ENCODE measurements at places on chromosomes 5 and 9. TPM values are rescaled to one million over a fixed set of nuclear protein-coding genes. Genes with fewer than 3 reads are reported as not detected.
A peak's percentile ranks its signal among the peaks of the same experiment; 100 is the strongest.

DNA sequence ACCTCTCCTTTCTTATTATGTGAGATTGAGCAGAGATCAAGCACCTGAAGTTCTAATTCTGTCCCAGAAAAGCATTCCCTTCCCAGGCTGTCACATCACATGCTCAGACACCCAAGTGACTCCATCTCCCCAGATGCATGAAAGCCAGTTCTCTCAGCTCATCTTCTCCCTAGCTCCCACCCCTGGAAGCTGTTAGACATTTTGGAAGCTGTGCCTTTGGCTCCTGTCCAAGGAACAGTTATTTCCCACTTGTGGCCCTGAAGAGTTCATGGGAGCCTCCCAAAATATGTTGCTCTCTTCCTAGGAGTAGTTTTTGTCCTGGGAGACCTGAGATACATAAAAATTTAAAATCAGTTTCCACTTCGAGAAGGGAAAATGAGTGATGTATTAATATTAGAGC, 161.4 kb upstream of the GAS1 start:
- no peak for DNase-seq

DNA sequence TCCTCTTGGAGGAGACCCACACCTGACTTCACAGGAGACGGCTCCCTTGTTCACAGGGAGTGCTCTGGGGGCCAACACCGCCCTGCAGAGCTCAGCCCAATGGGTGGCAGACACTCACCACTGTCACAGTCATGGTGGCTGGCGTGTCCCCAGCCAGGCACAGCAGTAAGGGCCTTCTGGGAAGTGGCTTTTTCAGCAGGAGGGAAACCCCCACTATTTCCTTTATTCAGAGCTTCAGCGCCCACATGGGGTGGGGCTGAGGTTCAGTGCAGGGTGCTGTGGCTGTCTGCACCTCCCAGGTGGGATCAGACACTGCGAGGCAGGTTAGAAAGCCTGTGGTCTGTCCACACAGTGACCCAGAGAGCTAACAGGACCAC, 3.6 kb upstream of the SNAPC4 start:
- no peak for DNase-seq

The IFNK gene
- total RNA-seq, result not detected

- DNase-seq, result no peak
Measured at GRCh38 chr9:17484906-17485305, 94.0 kb upstream of the SH3GL2 start.

The PCDHB2 gene
- total RNA-seq, result 0.96 TPM

DNA sequence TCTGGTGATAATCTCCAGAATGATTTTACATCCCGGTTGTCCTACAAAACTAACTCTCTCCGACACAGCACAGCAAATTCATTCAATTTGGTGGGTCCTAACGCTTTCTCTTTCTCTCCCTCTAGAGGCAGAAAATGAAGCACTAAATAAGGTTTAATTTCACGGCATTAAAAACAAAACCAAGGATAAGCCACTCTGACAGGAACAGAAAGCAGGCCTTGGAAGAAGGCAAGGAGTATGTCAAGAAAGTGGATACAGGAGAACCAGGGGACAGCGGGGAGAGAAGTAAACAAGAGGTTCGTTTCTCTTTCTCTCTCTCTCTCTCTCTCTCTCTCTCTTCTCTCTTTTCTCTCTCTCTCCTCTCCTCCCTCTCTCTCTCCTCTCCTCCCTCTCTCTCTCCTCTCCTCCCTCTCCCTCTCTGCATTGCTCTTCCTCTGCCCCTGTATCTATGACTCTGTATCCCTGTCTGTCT, 49.8 kb downstream of the EBF1 start:
- peak; percentile 29 for DNase-seq

- no peak for DNase-seq
Measured at GRCh38 chr5:115639377-115639776, 13.5 kb upstream of the TMED7 start.

- peak; percentile 86 for DNase-seq
Measured at GRCh38 chr5:174799121-174799520, 74.7 kb downstream of the MSX2 start.

DNA sequence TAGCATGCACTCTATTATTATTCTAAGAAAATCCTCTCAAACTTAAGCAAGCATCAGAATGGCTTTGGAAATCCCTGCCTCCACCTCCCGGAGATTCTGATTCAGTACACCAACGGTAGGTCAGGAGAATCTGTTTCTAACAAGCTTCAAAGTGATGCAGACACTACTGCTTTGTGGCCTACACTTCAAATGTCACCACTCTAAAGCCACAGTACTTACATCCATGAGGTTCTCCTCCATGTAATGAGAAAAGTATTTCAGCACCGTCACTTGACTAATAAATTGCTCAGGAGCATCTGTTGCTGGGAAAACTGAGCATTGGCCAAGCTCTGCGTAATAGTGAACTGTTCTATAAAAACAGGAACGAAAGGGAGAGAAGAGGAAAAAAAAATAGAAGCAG, 4.8 kb downstream of the PLK2 start:
- DNase-seq, result no peak

The ANKRD34B gene
- not detected for total RNA-seq

The SPATA31C1 gene
- not detected for total RNA-seq

- DNase-seq, result no peak
Measured at GRCh38 chr5:139104577-139105276, 93.4 kb downstream of the SIL1 start.

DNA sequence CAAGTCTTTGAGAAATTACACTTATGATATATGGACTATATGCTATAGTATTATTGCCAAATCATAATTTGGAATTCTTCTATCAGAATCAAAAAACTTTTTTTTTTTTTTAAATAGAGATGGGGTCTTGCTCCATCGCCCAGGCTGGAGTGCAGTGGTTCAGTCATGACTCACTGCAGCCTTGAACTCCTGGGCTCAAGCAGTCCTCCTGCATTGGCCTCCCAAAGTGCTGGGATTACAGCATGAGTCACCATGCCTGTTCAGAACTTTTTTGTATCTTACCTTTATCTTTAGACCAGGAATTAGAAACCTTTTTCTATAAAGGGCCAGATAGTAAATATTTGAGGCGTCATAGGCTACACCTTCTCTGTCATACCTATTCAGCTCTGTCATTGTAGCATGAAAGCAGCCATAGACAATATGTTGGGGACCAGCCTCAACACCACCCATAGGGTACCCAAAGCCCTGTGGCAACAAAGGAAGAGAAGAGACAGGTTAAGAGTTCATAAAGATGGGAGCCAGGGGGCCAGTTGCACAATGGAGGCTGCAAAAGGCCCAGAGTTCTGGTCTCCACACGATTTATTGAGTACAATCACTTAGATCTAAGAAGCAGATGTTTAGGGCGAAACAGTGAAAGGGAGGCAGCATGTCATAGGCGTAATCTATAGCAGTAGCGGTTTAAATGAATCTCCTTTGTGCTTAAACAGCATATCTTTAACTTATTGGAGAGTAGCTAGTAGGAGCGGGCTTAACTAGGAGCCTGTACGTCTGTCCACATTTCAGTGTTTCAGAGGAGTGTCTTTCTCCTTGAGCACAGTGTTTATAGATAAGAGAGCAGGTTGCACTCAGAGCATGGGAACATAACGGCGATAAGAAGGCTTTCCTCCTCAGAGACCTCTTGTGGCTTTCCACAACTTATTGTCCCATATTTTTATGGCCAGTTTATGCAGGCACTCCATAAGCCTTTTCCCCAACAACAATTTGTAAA, 12.5 kb downstream of the ECM2 start:
- no peak for DNase-seq

The CXXC5 gene
- 39.8 TPM for total RNA-seq

The SYNPO gene
- total RNA-seq, result 1.4 TPM

The GABRA6 gene
- total RNA-seq, result not detected

DNA sequence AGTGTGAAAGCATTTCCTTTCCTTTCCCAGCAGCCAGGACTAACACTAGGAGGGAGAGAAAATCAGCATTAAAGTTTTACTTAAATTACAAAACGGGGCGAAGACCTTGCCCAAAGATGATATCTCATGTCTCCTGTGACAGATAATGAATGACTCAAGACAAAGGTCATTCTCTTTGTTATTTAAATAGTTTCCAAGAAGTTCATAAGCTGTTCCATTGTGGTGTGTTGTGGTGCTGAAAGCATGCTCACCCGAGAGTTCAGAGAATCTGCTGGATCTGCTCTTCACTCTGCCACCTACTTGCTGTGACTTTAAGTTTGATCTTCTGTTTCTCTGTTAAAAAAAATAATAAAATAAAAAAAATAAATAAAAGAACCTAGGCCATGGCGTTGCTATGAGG, 265.9 kb upstream of the NR4A3 start:
- DNase-seq, result no peak

The IER5L gene
- total RNA-seq, result 21.2 TPM

- peak; percentile 54 for DNase-seq
Measured at GRCh38 chr9:77751341-77752091, 103.4 kb upstream of the GNA14 start.

- DNase-seq, result no peak
Measured at GRCh38 chr5:176131771-176132170, 106.5 kb upstream of the SIMC1 start.

The ZMYND19 gene
- total RNA-seq, result 16.3 TPM

The IL17B gene
- not detected for total RNA-seq

- no peak for DNase-seq
Measured at GRCh38 chr5:179382486-179382885, 37.2 kb upstream of the ADAMTS2 start.

GRCh38 chr5:135335031-135335828, 63.8 kb downstream of the MACROH2A1 start:
- DNase-seq, result peak; percentile 21

The DAP gene
- total RNA-seq, result 33.2 TPM

The TMEFF1 gene
- 2.1 TPM for total RNA-seq

DNA sequence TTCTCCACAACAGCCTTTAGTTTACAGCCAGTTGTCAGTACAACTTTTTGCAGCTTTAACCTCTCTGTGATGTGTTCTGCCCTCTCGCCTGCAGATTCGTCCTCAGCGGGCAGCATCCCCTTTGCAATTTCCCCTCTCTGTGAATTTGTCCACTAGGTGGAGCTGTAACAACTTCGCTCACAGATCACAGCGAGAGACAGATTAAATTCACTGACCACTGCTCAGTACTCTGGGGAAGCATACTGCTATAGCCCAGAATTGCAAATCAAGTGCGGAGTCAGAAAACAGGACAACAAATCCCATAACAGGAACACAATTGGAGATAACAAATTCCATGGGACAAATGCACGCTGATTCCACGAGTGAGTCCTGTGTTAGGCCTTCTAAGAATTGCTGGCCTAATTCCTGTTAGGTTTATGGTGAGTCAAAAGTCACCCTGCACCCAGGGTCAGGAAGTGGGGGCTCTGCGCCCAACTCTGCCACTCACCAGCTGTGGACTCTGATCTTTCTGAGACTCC, 2124.9 kb downstream of the MAT2B start:
- peak; percentile 10 for DNase-seq

GRCh38 chr9:20319641-20320337, 302.5 kb downstream of the MLLT3 start:
- DNase-seq, result peak; percentile 13

- no peak for DNase-seq
Measured at GRCh38 chr9:124602204-124602603, 95.0 kb upstream of the NR5A1 start.

- no peak for DNase-seq
Measured at GRCh38 chr9:129692534-129692933, 27.1 kb downstream of the PRRX2 start.

The ARHGEF28 gene
- 11.3 TPM for total RNA-seq

DNA sequence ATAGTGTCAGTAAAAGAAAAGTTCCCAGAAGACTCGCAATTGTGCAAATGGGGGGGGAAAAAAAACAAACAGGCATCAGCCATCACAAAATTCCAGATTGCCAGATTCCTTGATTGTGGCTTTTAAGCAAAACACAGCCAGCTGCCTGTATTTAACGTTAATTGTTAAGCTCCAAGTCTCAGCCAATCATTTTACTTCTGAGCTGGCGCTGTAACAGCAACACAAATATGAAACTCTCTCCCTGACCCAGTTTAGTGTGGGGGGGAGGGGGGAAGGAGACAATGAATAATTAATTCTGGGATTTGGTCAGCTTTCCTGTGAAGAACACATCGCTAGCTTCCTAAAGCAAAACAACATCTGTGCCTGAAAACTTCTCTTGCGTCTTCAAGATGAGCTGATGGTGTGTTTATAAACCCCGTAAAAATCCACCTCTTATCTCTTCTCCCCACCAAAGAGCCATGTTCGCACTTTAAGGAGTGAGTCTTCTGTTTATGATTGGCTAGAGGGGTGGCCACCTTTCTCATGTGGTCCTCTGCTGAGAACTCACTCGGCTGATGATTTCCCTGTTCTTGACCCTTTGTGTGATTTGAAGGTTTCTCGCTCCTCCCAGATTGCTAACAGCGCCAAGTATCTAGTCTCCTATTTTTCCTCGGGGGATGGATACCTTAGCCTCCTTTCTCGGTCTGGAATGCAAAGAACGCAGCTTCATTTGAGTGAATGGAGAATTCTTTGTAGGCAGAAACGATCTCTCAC, 160.2 kb upstream of the DAPK1 start:
- DNase-seq, result peak; percentile 26

The GBGT1 gene
- 1.3 TPM for total RNA-seq

- DNase-seq, result peak; percentile 87
Measured at GRCh38 chr9:37944671-37945481, 40.9 kb upstream of the SLC25A51 start.

GRCh38 chr5:32047056-32047455, 127.1 kb downstream of the GOLPH3 start:
- no peak for DNase-seq

GRCh38 chr5:115894342-115894741, 52.6 kb downstream of the AP3S1 start:
- no peak for DNase-seq

The CDH9 gene
- total RNA-seq, result not detected

DNA sequence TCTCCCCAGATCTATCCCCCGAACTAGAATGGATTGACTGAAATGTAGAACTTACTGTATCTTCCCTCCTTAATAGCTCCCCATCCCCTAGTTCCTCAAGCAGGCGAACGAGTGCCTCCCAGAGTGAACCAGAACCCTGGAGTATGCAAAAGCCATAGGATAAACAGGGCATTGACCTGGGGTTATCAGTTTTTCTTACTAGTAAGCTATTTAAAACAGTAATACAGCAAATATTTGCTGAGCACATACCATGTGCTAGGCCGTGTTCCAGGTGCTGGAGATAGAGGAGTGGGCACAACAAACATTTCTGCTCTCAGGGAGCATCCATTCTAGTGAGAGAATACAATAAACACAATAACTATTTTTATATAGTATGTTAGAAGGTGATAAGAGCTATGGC, 1.8 kb downstream of the SKP2 start:
- no peak for DNase-seq

The C5orf52 gene
- total RNA-seq, result not detected

GRCh38 chr5:176441921-176442323, 6.3 kb upstream of the FAF2 start:
- peak; percentile 37 for DNase-seq

The PRUNE2 gene
- 0.12 TPM for total RNA-seq

The ANXA6 gene
- total RNA-seq, result 273 TPM

The NR5A1 gene
- total RNA-seq, result not detected

- no peak for DNase-seq
Measured at GRCh38 chr9:1658661-1659362, 356.3 kb upstream of the SMARCA2 start.
